ENCODE measurements at places on chromosomes 4 and X.

DNA sequence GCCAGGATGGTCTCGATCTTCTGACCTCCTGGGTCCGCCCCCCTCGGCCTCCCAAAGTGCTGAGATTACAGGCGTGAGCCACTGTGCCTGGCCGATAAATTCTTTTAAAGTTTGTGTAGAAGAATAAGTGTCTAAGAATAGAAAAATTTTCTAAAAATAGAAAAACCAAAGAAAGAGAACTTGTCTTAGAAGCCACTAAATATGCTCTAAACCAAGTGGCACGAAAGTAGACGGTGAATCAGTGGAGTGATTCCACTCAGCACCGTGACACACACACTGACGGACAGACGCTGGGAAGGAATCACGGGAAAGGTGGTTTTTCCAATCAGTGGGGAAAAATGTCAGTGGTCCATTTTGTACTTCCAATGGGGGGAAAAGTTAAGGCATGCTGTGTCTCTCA is 72.7 kb upstream of the PSAPL1 start:
- no peak for DNase-seq

DNA sequence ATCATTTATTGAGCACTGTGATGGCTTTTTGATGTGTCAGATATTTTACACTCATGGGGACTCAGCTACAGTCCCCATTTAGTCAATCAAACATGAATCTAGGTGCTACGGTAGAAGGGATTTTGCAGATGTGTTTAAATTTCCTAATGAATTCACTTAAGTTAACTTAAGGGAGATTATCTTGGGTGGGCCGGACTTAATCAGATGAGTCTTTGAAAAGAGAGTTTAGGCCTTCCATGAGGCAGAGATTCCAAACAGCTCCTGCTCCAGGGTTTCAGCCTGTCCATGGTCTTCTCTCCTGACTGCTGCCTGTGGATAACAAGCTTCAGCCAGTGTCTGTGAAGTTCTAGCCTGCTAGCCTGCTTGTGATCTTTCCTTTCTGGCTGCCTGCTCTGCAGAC is 202.4 kb downstream of the IDS start:
- DNase-seq: no peak

DNA sequence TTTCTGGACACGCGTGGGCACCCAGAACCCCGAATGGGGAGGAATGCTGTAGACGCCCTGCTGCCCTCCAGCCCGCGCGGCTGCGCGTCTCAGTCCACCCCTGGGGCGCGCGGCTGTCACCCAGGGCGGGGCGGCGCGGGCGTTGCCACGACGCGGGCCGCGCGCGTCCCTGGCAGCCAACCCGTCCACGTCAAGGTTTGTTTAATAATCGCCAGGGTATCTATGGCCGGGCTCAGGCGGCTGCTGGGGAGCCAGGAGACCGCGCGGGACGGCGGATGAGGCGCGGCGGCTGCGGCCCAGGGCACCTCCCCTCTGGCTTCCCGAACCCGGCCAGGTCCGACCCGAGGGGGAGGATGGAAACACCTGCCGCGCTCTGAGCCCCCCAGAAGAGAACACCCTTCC is at the start of gene SPATA18:
Gene SPATA18, plus strand, starts transcription at position 92 of the 402 bp plus-strand sequence. CDS start 401 bp downstream, outside the sequence.
- no peak for DNase-seq

DNA sequence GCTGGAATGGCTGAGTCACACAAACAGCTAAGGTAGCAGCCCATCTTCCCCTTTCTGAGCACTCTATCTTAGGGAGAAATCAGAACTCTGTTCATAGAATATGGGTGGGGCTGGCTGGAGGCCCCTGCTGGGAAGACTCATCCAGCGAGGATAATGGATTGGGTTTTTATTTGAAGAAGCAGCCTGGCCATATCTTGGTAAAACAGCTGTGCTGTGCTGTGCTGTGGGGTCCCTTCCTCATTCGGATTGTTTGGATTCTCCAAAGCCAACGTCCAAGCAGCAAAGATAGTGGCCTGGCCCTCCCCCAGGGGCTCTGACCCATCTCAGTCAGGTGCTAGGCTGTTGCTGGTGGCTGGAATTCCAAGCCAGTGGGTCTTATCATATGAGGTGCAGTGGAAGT is 63.8 kb downstream of the ZNF718 start:
- DNase-seq: no peak

Data from iPS DF 19.7 (cell line).